ENCODE measurements at places on chromosomes 11 and 22.

GRCh38 chr22:30402028-30402765, 5.4 kb downstream of the SEC14L2 start:
- DNase-seq, result no peak

DNA sequence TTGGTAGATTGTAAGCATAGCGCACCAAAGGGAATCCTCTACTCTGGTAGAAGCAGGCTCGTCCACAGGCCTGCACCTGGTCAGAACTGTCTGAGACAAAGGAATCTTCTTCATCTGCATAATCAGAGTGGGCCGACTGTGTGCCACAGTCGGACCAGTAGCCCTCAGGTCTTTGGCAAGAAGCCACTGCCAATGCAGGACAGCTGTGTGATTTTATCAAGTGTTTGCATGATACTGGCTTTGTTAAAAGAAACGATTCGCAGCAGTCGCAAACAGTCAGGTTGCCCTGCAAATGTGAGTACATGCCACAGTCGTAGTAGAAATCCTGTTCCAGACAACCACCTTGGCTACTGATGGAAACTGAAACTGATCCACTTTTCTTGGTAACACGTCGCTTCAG, 4.9 kb upstream of the CCDC34 start:
- DNase-seq, result no peak

DNA sequence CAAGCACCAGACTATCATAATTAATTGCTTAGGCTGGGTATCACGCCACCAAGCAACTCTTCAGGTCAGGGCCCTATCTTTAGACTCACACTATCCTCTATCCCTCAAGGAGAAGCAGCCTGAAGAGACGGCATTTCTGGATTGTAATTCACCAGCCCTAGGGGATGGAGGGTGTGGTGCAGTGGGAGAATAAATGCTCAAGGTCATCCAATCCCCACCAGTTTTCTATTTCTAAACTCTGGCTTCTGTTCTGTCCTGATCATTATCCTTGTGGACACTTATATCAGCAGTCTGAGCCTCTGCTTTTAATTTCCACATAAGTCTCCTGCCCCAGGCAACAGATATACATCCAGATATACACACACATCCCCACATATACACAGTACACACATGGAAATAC, 13.1 kb upstream of the SIK2 start:
- DNase-seq, result no peak

- no peak for DNase-seq
These were observed 7.2 kb downstream of the MS4A15 start for GRCh38 chr11:60763692-60764369.

- DNase-seq, result no peak
These were observed 114.7 kb upstream of the OR4B1 start for GRCh38 chr11:48101958-48102357.

DNA sequence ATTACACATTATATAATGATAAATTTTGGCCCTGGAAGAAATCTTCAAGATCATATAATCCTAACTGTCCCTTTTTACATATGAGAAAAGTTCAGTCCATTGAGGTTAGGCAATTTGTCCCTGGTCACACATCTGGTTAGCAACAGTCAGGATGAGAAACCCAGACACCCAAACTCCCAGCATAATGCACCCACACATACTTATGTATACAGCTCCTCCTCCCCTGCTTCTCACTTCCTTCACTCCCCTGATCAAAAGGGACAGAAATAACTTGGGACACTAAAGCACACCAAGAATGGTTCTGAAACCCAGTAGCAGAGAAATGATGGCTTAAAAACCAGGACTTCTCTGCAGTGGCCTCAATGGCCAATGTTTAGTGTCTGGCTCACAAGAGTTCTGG, 11.1 kb downstream of the NUMA1 start:
- DNase-seq, result no peak

DNA sequence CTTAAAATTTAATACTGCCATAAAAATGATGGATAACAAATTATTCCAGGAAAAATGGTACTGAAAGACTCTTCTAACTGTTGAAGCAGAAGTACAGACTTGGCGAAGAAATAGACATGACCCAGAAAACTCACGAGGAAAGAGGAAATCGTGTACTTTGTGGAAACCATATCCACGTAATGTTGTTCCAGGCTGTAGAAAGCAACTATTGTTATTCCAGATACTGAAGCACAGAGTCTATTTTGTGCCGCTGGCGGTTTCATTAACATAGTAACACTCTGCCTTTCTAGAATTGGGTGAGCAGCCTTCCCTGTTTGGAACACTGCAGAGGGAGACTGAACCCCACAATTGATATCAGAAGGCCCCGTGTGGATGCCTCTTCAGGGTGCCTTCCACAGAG, 310.6 kb downstream of the TBC1D22A start:
- DNase-seq, result no peak

- no peak for DNase-seq
These were observed 106.5 kb downstream of the TMEM135 start for GRCh38 chr11:87144252-87144651.

DNA sequence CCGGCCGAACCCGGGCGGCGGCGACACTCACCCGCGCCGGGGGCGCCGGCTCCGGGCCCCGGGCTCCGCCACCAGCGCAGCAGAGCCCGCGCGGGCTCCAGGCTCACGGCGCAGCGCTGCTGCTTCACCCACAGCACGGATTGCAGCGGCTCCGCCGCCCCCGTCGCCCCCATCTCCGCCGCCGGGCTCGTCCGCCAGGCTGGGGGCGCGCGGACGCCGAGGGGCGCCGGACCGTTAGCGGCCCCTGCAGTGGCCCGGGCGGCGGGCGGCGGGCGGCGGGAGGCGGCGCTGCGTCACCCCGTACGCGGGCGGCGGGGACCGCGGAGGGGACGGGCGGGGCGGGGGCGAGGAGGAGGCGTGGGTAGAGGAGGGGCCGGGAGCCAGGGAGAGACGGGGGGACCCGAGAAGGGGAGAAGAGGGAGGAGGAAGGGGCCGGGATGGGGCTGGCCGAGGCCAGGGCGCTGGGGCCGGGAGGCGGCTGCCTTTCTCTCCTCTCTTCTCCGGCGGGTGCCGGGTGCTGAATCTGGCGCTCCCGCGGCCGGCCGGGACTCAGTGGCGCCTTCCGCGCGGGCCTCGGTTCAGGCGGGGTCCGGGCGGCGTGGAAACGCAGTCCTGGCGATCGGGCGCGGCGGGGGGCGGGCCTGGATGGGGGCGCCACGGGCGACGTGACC, at the start of gene CERK:
Gene CERK (minus strand): TSS at position 277 of the 671 bp plus-strand sequence. CDS start 104 bp downstream, at position 173.
- peak; percentile 68 for DNase-seq

DNA sequence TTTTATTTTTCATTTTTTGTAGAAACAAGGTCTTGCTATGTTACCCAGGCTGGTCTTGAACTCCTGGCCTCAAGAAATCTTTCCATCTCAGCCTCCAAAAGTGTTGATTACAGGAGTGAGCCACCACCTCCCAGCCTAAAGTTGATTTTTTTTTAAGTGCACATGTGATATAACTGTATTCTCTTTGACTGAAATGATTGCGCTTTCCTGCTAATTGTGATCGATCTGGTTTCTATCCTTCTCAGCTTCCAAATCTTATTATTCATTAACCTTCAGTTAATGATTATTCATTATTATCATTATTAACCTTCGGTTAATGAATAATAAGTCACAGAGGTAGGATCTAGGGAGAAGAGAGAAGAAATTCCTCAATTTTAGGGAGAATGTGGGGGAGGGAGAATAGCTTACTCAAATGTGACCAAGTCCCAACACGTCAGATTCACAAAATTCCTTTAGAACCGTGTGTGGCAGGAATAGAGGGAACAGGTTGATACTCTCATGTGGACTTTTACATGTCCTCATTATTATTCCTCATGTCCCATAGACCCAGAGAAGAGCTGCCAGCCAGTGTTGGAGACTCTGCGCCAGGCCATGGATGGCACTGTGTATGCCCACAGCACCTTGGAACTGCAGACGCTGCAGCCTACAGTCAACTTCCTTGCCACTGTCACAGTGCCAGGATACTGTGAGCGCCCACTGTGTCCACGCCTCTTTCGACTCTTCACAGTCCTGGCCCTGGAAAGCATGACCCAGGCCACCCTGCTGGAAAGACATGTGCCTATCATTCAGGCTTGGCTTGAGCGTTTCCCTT, 47.1 kb downstream of the RRP8 start:
- DNase-seq, result no peak

DNA sequence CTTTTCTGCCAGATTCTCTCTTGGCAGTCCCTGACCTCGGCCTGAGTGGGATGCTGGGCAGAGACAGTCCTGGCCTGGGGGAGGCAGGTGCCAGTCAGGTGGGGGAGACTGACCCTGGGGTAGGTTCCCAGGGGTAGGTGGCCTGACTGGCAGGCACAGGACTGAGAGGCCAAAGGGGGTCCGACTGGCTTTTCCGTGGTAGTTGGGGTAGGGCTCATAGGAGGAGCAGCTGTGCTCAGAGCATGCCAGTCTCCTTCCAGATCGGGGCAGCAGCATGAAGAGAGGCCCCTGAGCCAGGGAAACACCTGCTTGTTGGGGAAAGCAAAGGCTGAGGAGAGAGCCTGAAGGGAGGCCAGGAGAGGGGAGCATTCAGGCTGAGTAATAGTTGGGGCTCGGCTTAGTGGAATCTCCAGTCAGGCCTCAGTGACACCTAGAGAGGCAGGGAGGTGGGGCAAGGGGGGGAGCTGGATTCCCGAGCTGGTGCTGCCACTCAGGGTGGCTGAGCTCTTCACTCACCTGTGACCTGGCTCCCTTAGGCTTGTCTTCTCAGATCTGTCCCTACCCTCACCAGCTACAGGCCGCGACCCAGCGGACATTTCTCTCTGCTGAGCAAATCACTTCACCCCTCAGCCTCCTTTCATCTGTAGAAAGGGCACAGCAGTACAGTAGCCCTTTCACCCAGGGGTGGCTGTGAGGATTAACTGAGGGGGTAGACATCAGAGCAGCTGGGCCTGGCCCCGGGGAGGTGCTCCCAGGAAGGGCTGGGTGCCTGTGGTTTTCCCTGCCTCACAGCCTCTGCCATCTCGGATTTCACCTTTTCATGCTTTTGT, 26.2 kb downstream of the MCM5 start:
- peak; percentile 24 for DNase-seq

- no peak for DNase-seq
These were observed 2.8 kb downstream of the EHD1 start for GRCh38 chr11:64875369-64876228.

GRCh38 chr11:103541186-103541795, 432.1 kb downstream of the DYNC2H1 start:
- no peak for DNase-seq

DNA sequence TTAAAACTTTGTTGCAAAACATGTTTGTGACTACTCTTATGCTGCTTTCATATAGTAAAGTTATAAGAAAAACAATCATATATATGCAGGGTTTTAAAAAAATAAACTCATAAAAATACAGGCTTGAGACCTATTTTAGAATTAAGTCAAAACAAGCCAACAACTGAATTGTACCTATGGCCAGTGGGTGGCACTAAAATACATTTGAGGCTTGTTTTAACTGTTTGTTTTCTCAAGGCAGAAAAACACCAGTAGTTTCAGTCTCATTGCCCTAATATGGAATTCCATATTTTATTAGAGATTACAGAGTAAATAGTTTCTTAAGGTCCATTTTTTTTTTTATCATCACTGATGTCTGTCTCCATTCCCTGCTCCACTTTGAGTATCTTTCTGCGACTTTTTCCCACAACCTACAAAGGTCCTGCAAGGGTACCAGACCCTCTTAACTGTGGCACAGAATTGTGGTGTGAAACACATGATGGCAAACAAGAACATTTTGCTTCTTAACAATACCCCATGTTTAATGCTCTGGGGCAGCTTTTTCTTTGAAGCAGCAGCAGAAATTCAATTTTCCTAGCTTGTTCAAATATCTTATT, 8.5 kb upstream of the CCDC89 start:
- no peak for DNase-seq

GRCh38 chr11:47057365-47057764, 119.3 kb downstream of the ARFGAP2 start:
- no peak for DNase-seq

DNA sequence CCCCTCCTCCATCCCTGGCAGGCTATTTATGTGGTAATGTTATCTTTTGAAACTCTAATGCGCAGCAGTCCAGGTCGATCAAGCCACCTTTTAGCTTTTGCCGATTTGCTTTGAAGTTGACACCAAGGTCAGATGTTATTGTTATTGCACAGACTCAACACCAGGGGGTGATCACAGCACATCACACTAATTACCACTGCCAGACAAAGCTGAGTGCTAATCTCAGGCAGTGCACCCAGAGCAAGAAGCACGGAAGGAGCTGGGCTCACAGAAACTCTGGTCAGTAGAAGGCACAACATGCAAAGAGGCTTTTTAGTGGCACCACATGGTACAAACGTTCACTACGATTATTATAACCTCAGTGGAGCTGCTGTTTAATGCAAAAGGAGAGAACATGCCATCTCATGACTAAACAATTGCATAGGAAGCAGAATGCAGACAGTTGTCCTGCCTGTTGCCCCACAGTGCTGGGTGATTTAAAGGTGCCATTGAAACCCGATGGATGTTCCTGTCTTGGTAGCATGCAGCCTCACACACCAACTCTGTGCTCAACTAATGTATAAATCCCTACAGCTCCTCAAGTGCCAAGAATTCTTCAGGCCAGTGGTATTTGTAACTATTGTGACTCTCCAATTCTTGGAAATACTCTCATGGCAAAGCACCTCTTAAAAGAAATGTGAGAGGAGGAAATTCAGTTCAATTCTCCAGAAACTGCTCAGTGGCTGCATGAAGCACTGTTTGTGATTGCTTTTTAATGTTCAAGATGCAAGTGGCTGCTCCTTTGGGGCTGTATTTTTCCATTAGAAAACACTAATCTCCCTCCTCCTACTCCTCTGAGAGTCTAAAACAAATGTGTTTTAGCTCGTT, 353.9 kb upstream of the DDI1 start:
- DNase-seq, result peak; percentile 66

GRCh38 chr11:69423611-69424385, 57.7 kb upstream of the LINC01488 start:
- DNase-seq, result no peak

GRCh38 chr22:27517361-27518155, 284.0 kb downstream of the MN1 start:
- DNase-seq, result no peak

DNA sequence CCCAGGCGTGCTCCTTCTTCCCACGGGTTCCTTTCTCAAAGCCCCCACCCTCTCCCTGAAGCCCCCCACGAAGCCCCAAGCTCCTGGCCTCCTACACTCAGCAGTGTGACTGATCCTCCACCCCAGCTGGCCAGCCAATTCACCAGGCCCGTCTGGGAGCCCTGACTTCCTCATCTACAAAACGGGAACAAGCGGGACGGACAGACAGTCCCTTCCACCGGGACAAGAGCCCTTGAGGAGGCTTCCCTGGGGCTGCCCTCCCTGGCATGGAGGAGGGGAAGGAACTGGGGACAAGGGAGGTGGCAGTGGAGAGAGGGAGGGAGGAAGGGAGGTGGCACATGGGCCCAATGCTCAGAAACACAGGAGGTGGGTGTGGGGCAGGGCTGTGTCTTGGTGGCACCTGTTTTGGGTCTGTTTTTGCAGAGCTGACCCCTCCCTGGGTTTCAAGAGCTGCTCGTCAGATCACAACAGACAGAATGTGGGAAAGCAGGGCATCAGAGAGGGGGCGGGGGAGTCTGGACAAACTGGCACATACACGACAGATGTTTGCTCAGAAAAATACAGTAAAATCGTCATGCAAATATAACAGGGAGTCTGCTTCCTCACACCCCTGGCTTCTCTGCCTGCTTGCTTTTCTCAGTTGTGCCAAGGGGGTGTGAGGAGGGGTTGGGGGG, 56.8 kb downstream of the ELFN2 start:
- no peak for DNase-seq

- no peak for DNase-seq
These were observed 642 bp upstream of the C11orf58 start for GRCh38 chr11:16737818-16738192.

All from WTC11 (cell line).